ENCODE measurements at places on chromosomes 4 and X.

- DNase-seq = no peak
Measured at GRCh38 chr4:106690487-106690886, 321.9 kb upstream of the GIMD1 start.

DNA sequence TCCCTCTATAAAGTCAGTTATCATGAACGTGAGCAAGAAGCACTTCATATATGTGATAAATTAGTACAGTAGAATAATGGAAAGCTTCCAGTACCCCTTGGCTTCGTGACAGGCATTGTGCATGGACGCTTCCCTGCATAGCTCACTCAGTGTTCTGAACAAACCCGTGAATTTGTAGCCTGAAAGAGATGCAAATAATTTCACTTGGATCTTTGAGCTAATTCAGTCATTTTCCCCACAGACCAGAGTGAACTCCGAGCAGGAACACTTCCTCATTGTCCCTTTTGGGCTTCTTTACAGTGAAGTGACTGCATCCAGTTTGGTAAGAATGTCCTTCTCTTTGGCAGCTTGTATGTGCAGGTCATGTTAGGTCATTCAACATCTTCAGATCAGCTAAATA, 50.1 kb downstream of the ADD1 start:
- no peak for DNase-seq

GRCh38 chrX:139106069-139106468, 394.6 kb upstream of the FGF13 start:
- DNase-seq = no peak

DNA sequence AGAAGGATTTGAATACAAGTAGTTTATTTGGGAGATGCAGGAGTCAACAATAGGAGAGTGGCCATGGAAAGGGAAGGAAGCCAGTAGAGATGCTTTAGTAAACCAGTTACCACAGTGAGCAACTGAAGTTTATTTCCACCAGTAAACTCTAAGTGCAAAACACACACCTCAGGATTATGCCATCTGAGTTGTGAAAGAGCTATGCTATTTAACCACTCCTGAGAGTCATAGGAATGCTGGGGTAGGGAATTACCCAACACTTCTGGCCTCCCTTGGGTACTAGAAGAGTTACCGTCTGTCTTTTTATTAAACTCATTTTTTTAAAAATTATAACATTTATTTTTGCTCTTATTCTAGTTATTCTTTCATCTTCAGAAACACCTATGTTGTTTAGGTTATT, 834.6 kb upstream of the AMOT start:
- no peak for DNase-seq

DNA sequence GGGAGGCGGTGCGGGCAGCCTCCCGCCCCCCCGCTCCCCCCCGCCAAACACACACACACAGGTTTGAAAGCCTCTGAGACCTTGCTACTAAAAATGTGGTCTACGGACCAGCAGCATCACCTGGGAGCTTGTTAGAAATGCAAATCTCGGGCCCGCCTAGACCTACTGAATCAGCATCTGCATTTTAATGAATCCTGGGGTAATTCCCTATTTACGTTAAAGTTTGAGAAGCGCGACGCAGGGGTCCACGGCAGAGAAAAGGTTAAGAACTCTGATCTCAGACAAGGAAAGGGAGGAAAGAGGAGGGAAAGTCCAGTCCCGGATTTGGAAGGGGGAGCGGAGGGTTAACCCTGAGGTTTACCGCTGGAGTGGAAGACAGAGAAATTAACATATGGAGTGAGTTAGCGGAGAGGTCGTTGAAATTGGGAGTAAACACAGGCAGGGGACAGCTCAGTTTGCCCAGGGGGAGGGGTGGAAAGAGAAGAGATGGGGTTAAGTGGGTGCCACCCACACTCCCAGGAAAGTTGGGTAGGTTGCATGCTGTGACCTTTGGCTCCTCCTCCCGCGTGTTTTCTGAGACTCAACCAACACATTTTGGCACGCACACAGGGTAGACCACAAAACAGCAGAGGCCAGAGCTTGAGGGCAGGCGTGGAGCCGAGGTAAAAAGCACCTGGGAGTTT, 483.6 kb downstream of the BCOR start:
- DNase-seq = no peak

DNA sequence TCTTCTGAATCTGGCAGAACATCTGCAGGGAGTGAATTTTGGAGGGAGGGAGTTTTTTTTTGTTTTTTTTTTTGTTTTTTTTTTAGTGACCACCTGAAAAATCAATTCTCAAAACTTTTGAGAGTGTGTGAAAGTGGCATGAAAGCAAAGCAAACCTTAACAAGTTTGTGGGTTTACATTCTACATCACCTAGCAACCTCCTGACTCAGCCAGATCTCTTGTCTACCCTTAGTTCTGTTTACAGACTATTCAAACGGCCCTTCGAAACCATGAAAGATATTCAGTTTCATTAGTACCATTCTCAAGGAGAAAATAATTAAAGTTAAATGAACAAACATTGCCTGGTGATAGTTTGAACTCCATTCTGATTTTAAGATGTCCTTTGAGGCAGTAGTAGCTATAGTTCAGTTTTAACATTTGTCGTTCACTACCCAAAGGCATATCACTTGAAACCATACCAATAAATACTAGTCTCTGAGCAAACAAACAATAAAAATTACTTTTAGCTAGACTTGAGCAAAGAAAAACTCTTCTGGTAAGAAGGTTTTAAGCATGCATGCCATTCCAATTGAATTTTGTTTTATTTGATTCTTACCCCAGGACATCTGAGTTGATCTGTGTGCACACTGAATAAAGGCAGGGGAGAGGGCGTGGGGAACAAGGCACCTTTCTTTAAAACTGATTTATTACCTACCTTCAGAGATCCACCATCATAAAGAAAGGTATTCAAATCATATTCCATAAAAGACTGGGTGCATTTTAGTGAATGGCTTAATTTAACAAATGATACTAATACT, 137.7 kb downstream of the ARX start:
- DNase-seq = no peak

- DNase-seq = no peak
Measured at GRCh38 chr4:158159718-158160094, 13.1 kb downstream of the GASK1B start.

DNA sequence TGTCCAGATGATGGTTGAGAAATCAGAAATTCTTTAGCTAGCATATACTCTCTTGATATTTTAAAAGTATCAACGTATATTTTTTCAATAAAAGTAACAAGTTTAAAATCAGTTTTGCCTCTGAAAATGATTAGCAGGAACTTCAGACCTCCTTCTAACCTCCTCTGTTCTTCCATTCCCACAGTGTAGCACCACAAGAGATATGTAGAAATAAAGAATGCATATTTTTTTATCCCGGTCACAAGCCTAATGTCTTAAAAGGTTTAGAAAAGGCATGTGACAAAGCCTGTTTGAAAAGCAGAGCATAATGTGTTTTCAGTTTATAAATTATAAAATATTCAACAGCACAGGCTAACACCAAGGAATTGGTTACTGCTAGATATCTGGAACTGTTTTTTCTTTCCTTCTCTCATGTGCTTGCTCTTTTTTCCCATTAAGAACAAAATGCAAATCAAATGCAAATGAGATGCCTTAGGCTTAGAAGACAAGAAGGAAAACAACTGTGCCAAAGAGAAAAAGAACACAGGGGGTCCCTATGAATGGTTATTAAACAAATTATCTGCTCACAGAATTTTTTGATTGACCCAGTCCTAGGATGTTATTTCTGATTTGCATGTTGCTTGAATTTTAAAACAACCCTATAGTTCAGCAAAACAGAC, 351.7 kb upstream of the FAM241A start:
- DNase-seq = no peak

- DNase-seq = no peak
Measured at GRCh38 chr4:7348946-7349900, 85.5 kb downstream of the PSAPL1 start.

DNA sequence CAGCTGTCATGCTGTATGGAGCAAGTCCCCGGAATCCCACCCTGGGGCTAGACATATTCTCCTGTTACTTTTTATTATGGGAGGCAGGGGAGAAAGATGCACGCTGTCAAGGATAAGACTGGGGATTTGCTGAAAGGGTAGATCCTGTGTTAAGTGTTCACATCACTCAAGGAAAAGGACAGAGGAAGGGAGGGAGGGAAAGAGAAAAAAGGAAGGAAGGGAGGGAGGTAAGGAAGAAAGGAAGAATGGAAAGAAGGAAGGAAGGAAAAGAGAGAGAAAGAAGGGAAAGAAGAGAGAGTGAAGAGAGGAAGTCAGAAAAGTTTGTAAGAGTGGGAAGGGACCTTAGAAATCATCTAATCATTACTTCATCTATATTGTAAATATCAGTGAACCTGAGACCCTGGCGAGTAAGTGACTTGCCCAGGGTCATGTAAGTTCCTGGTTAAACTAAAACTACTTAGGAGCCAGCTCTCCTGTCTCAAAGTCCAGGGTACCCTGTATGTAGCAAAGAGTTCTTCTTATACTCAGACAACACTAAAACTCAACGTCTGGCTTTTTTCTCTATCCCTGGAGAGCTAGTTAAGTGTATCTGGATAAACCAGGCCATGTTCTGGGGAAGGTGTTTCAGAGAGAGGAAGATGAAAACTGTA, 47.2 kb upstream of the MSX1 start:
- DNase-seq = no peak

DNA sequence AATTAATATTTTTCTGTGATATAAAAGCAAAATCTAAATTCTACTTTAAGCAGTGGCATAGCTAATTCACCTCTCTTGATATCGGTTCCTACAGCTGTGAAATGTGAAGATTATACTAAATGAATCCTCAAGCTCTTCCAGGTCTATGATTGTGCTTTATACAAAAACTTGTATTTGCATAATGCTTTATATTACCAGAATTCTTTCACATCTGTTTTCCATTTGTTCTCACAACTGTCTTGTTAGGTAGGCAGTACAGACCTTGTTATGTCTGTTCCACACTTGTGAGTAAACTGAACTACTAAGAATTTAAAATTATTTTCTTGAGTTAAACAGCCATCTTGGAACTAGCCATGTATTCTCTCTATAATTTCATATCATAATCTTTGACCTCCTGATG, 184.9 kb downstream of the RAPGEF2 start:
- DNase-seq = no peak

GRCh38 chrX:44106864-44107263, 133.7 kb upstream of the NDP start:
- no peak for DNase-seq

DNA sequence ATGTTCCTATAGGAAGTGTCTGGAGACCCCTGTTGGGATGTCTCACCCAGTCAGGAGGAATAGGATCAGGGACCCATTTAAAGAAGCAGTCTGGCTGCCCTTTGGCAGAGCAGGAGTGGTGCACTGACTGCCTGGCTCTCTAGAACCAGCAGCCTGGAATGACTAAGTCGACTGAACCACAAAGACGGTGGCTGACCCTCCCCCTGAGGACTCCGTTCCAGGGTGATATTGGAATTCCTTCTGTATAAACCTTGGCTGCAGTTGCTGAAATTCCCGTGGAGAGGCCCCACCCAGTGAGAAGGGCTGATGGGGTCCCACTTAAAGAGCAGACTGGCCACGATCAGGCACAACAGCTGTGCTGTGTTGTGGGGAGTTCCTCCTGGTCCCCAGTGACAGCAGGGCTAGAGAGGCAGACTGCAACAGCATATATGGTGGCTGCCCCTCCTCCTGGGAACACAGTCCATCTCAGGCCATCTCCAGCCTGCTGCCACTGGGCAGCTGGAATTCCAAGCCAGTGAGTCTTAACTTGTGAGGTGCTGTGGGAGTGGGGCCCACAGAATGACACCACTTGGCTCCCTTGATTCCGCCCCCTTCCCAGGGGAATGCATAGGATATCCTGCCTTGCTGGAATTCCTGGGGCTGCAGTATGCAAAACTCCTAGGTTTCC, 41.8 kb upstream of the RLIM start:
- no peak for DNase-seq

DNA sequence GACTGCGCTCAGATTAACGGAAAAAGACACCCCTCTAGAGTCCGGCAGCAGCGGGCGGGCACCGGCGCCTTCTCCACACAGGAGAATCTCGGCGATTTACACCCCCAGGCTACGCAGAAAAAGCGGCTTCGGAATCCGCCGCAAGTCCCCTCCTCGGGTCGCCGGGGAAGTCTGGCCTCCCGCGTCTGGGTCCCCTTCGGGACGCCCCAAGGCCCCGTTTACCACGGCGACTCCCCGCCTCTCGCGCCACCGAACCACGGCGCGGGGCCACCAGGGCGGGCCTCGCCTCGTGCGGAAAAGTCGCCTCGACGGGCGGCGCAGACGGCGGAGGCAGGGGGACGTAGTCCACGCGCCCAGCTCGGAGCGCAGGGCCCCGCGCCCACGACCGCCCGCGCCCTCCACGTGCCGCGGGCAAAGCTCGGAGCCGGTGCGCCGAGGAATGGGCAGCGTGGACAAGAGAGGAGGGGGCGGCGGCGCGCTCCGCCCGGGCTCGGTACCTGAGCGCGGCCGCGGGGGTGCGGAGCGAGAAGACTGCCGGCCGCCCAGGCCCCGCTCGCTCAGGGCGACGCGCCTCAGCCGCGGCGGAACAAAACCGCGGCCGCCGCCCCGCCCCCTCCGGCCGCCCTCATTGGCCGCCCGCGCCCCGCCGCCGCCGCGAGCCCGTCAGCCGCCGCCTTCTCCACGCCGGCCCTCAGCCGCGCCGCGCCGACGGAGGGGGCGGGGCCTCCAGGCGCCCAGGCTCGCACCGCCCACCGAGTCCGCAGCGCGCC, at the start of gene FAM53A:
Gene FAM53A, minus strand, starts transcription at position 578 of the 770 bp plus-strand sequence. CDS start 15,572 bp downstream, outside the sequence.
- DNase-seq = peak; percentile 84

GRCh38 chr4:30518211-30518610, 202.0 kb upstream of the PCDH7 start:
- DNase-seq = no peak

DNA sequence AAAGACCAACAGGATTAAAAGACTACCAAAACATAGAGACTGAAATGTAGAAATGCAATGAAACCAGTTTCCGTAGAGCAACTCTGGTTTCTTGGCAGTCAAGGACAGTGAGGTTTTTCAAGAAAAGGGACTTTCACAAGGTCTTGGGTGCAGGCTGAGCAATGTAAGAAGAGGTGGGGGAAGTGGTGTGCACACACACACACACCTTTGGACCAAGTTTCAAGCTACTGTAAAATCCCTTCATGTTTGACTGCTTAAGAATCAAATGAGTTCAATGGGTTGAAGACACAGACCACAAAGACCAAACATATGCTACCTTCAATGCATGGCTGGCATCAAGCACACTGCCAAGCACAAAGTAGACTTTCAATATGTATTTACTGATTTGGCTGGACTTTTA, 17.8 kb upstream of the MCF2 start:
- DNase-seq = no peak

- no peak for DNase-seq
Measured at GRCh38 chr4:56183344-56183959, 203.8 kb downstream of the AASDH start.

DNA sequence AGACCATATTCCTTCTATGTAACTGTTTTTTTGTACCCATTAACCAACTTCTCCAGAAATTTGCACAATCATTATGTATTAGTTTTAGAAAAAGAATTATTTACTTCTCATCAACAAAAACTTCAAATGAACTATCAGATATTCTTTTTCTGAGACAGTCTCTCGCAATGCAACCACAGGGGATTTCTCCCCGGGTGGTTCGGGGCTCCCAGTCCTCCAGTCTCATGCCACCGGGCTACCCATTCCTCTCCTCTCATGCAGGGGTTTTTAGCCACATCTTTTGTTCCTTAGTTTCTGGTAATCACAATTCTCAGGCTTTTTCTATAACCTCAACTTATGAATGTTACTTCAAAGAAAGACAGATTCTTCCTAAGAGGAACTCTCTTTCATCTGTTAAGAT, 46.6 kb upstream of the CLNK start:
- no peak for DNase-seq

- no peak for DNase-seq
Measured at GRCh38 chrX:17759990-17760389, 22.7 kb downstream of the SCML1 start.

Measured in renal cortex interstitium (tissue), 15 donors.